ENCODE measurements at places on chromosomes 1 and 21.

- DNase-seq: no peak
Measured at GRCh38 chr1:89608319-89608983, 24.5 kb upstream of the LRRC8C start.

- no peak for DNase-seq
Measured at GRCh38 chr1:63223426-63223825, 98.9 kb upstream of the FOXD3 start.

GRCh38 chr1:60283690-60284089 is 210.1 kb upstream of the C1orf87 start:
- DNase-seq: no peak

- no peak for DNase-seq
Measured at GRCh38 chr1:236520445-236521005, 3.3 kb upstream of the LGALS8 start.

DNA sequence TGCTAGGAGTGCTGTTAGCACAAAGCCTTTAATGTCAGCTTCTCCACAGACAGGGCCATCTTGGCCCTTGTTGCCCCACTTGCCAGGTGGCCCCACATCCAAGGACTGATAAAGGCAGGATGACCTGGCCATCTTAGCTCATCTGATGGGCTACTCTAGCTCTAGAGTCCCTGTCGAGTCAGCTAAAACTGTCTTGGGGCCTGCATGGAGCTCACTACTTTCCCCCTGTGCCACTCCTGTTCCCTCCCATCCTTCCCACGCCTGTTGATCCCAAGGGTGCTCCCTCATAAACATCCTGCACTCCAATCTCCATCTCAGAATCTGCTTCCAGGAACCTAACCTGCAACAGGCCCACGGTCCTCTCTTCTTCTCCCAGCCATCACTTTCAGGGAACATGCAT is 652 bp upstream of the GPX7 start:
- no peak for DNase-seq

DNA sequence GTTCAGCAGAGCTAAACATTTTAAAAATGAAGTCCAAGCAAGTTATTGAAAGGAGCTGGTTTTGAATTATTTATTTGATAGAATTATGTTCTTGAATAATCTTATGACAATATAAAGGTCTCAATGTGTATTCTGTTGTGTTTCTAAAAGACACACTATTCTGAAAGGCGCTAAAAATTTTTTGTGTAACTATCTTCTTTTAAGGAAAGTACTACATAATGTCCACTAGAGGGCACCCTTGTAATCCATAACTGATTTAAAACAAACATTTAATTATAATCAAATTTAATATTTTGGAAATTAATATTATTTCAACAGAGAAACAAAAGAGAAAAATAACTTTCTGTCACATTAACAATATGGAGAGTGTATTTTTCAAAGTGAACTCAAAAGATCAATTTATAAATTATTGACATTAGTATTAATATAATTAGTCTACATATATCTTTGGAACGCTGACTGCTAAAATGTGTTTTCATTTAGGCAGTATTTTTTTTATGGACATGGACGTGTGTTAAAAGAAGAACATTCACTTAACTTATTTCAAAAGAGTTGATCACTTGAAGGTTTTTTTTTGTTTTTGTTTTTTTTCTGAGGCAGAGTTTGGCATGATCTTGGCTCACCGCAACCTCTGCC is 248.4 kb downstream of the DENND1B start:
- no peak for DNase-seq

- DNase-seq: no peak
Measured at GRCh38 chr1:172469717-172470116, 25.8 kb upstream of the PIGC start.

DNA sequence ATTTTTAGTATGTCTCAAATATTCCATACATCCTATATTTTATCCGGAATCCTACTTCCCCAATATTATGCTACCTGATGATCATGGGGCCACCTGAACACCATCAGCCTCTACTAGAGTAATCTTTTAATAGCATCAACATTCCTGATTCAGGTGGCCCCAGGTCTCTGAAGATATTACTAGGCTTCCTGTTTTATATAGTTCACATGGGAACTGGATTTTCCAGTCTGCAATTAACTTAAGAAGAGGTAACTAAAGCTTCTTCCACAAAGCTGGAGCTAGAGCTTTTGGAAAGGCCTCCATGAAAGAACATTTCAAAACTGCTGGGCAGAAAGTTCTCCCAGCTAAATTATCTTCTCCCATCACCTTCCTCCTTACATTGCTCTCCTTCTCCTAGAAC is 72.3 kb upstream of the ADAM30 start:
- DNase-seq: no peak

DNA sequence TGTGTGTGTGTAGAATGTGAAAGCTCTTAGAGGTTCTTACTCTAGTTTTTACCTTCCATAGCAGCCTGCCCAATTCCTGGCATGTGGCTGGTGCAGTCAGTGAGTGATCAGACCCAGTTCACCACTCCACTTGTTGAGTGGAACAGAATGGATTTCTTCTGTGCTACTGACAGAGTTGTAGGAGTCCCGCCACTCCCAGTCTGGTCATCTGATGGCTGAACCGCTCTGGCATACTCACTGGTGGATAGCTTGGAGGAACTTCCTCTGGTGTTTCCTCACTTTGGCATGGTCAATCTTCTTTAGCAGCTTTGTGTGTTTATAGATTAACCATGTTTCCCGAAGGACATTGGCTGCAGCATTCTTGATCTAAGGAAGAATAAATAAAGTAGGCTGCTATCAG is 106.7 kb upstream of the ADAR start:
- DNase-seq: no peak

DNA sequence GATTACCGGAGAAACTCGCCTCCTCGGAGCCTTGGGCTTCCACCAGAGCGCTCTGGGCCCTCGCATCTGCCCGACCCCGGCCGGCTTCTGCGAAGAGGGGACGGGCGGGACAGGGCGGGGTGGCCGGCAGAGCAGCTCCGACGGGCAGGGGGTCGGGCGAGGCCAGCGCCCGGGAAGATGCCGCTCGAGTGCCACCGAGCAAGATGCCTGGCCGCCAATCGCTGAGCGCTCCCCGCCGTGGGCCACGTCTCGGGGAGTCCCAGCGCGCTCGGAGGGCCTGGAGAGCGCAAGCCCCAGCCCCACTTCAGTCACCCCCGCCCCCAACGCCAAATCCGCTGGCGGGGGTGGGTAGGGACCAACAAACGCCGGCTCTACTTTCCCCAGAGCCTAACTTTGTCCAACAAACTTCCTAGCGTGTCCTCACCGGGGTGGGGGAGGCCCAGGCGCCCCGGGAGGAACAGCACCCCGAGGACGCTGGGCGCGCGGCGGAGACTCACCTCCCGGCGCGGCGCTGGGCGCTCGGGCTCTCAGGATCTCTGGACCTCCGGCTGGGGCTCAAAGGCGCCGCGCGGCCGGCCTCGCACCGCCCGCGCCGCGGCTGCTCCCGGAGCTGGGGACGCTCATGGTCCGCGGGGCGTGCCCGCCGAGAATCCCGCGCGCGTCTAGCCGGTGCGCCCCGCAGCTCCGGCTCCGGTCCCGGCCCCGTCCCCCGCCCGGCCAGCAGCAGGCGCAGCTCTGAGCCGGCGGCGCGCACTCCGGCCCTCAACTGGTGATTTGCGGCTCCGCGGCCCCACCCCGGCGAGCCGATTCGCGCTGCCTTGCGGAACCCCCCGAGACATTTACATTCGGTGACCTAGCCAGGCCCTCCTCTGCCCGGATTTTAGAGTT is at the start of gene BCAR3:
Gene BCAR3, minus strand, starts transcription at position 737 of the 888 bp plus-strand sequence. CDS start 6,907 bp downstream, outside the sequence.
- peak; percentile 90 for DNase-seq

DNA sequence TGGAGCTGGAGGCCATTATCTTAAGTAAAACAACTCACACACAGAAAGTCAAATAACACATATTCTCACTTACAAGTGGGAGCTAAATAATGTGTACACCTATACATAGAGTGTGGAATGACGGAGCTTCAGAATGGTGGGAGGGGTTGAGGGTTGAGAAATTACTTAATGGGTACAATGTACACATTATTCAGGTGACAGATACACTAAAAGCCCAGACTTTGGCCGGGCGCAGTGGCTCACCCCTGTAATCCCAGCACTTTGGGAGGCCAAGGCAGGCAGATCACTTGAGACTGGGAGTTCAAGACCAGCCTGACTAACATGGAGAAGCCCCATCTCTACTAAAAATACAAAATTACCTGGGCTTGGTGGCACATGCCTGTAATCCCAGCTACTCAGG is 24.9 kb upstream of the LRIG2 start:
- no peak for DNase-seq

DNA sequence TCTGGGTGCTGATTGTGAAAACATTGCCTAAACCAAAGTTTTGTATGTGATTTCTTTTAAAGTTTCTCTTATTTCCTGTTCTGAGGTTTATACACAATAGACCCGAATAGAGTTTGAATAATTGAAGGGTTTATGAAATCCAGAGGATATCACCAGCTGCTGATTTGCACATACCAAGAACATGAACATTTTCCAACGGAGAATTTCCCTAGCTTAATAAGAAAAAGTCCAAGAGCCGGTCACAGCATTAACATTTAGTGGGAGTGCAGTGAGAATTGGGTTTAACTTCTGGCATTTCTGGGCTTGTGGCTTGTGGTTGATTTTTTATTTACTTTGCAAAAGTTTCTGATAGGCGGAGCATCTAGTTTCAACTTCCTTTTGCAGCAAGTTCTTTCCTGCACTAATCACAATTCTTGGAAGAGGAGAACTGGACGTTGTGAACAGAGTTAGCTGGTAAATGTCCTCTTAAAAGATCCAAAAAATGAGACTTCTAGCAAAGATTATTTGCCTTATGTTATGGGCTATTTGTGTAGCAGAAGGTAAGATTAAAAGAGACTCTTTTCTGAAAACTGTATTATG is at the start of gene CFH:
Gene CFH, plus strand, starts transcription at position 407 of the 579 bp plus-strand sequence. Its CDS starts 75 bp downstream, at position 482.
- DNase-seq: no peak

- peak; percentile 34 for DNase-seq
Measured at GRCh38 chr1:52355436-52355835, 10.6 kb downstream of the CC2D1B start.

GRCh38 chr1:232036181-232036933 is 409.8 kb downstream of the DISC1 start:
- DNase-seq: no peak

GRCh38 chr1:41456847-41457540 is 27.5 kb downstream of the EDN2 start:
- DNase-seq: no peak

DNA sequence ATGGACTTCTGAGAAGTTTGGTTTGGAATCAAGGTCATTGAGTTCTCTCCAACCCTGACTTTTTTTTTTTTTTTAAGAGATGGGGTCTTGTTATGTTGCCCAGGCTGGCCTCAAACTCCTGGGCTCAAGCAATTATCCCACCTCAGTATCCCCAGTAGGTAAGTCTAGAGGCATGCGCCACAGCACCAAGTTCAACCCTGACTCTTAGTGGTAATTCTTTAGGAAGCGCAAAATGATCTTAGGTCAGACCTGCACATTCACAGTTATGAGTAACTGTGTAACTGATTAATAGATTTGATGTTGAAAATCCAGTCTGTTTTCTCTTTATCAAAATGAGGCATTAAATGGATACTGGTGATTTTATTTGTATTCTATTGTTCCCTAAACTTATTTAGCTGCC is 95.9 kb downstream of the GREM2 start:
- DNase-seq: no peak

GRCh38 chr1:78676347-78676982 is 26.8 kb downstream of the IFI44 start:
- DNase-seq: no peak

GRCh38 chr1:56135069-56135863 is 444.1 kb downstream of the PLPP3 start:
- no peak for DNase-seq

DNA sequence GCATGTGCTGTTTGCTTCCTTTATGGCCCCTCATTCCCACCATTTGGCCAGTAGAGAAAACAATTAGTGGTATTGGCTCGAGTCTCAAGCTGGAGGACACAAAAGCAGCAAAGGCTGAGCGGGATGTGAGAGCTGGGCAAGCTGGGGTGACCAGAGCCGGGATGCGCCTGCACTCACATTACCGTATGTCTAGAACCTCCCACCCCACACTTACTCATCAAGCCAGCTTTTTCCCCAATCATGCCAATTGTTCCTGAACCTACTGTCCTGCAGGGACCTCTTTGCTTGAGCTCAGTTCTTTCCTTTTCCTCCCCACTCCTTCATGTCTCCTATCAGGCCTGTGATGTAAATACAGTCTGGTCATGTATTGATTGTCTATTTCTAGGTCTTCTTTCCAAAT is 45.9 kb downstream of the KIRREL1 start:
- no peak for DNase-seq

GRCh38 chr1:218643926-218644325 is 298.8 kb downstream of the TGFB2 start:
- no peak for DNase-seq

DNA sequence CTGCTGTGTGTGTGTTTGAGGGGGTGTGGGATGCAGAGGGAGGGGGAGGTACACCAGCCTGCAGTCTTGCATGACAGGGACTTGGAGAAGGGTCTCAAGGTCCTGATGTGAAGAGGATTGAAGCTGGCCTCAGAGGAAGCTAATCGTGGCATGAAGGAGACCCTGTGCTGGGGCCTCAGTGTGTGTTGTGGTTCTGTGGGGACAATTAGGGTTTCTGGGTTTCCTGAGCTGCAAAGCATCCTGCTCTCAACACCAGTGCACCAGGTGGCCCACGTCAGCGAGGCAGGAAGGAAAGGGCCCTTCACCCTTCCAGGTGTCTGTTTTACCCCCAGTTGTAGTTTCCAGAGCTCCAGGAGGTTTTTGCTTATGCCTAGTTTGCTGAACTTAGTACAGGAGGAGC is 52.8 kb downstream of the TENT5C start:
- DNase-seq: no peak

- DNase-seq: no peak
Measured at GRCh38 chr1:153614189-153614900, 1.4 kb upstream of the S100A16 start.

GRCh38 chr1:156841295-156841855 is 17.5 kb downstream of the INSRR start:
- DNase-seq: no peak

- no peak for DNase-seq
Measured at GRCh38 chr1:156844102-156844501, 14.8 kb downstream of the INSRR start.

DNA sequence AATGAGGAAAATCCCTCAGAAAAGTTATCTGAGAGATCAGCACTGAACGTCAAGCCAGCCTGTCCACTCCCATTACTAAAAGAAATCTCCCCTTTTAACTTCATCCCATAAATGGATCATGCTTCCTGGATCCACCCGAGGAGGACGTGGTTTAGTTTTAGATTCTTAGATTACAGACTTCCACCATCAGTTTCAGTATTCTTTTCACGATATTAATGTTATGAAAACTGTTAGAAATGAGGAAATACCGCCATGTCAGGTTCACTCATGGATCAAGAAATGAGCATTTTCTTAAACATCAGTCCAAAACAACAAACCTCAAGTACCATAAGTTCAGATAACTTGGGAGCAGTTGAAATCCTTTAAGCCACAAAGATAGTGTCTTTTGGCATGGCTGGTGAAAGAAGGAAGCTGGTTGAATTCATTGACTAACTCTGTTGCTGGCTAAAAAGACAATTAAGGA is 49.8 kb downstream of the NFIA start:
- DNase-seq: no peak

GRCh38 chr21:25589887-25590286 is 17.4 kb downstream of the MRPL39 start:
- no peak for DNase-seq

- no peak for DNase-seq
Measured at GRCh38 chr1:30322859-30323257, 400.5 kb downstream of the MATN1 start.

All from upper lobe of right lung (tissue), 1 donor.